SK-MEL-5 (cell line): ENCODE measurements at places on chromosomes 5 and 9.

DNA sequence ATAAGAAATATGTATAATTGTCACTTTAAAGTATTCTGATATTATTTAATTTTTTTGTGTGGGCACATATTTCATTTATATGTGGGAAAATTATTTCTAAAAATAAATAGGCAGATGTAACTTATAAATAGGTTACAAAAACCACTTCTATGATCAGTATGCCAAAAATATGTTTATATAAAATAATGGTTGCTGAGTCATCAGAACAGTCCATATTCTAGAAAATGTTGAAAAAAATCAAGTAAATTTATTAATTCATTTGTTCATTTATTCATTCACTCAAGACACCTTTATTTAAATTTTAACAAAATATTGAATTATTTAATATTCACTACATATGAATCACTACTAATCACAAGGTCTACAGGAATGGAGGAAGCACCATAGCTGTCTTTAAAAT lies 1387.3 kb upstream of the C9orf72 start:
- DNase-seq, result no peak

- DNase-seq, result no peak
These were observed 35.1 kb downstream of the FAM81B start for GRCh38 chr5:95426227-95426626.

DNA sequence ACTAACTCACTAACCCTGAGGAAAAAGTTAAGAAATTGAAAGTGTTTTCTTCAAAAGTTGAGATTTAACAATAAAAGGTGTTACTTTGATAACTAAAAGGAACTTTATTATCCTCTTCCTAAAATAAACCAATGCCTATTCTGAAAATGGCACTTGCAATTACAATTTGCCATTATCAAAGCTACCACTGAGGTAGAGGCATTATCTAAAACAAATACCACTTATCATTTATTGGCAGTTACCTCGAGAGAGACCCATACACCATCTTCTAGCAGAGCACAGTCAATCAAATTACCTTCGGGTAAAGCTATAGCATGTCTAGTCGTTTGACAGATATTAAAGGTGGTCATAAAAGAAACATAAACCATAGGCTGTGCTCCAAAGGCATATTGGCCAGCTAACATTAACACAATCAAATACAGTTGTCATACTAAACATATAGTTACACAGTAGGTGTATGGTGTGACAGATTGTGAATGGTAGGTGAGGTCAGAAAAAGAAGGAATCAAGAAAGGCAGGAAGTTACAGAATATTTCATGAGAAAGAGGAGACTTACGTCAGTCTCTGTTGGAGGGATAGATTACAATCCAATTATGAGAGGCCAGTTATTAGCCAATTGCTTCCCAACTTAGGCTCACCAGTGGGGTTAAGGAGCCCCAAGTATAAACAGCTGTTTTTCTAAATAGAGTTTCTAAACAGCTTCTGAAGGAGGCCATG lies 56.3 kb downstream of the VCAN start:
- DNase-seq, result no peak

DNA sequence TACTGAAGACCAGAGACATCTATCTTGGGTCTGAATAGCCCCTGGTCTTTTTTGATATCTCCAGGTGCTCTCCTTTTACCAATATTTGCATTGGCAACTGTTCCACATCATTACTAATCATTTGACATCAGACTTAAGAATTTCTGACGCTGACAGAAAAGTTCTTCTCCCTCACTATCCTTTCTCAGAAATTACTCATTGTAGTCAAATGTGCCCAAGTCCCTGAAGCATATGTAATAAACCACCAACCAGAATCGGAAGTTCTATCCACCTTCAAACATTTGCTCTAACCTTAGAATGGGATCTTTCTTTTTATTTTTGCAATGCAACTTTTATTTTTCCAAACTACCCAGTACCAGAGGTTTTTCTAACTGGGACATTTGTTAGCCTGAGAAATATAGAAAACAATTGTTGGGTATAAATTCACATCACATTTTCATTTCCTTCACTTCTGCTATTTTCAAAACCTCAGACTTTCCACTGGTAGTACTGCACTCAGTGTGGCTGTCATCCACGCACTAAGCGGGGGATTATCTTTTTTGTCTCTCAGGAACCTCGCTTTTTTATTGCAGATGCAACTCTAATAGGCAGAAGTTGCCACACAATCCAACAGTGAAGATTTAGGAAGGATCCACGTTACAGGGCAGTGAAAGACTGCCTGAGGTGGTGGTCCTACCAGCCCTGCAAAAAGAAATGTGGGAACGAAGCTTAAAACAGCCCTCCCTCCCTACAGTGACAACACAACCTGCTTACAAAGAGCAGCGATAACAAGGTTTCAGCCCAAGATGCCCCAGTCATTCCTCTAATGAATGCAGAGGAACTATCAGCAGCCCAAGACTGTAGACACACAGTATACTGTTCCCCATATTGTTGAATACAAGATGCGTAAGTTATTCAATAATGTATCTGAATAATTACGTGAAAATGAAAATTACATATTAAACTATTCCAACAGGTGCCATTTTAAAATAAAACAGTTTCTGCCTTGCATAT lies 201.2 kb downstream of the EBF1 start:
- no peak for DNase-seq

DNA sequence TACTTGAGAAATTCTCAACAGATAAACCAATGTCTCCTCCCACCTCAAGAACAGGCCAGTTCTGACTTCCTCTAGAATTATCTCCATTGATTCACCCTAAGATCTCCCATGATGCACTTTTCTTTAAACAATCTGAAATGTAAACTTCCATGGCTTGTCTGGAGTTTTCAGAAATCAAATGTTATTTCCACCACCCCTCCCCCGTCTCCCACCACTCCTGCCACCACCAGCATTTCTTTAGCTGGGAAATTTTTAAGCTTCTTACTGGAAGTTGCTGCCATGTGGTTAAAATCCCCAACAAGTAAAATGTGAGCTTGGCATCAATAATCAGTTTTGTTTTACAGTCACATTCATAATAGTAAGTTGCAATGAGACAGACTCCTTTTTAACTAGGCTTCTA lies 32.8 kb upstream of the BASP1 start:
- DNase-seq, result no peak

GRCh38 chr5:66306105-66306843 lies 162.2 kb downstream of the SREK1 start:
- peak; percentile 86 for DNase-seq

GRCh38 chr5:82551192-82551591 lies 273.0 kb upstream of the RPS23 start:
- DNase-seq, result no peak

GRCh38 chr5:54895816-54896341 lies 89.5 kb downstream of the ESM1 start:
- DNase-seq, result peak; percentile 79

GRCh38 chr9:14303100-14303499 lies 10.8 kb downstream of the NFIB start:
- no peak for DNase-seq

- DNase-seq, result no peak
These were observed 21.2 kb downstream of the TXNDC8 start for GRCh38 chr9:110316261-110317075.

DNA sequence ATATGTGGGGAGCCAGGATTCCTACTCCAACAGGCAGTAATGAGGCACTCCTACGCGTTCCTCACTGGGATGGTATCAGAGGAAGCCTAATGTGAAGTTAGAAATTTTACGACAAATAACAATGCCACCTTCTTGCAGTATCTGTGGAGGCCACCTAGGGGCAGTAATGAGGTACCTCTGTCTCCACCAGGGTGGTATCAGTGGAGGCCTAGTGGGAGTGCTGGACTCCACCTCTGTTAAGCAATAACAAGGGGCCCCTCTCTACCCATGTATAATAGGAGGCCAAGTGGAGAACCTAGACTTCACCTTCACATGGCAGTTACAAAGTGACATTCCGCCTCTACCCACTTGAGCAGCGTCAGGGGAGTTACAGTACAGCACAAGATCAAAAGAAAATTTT lies 147.9 kb downstream of the PLPPR1 start:
- DNase-seq, result peak; percentile 55
